Temporal lobe (tissue), 4 donors: ENCODE measurements at places on chromosomes 1 and 21. TPM values are rescaled to one million over a fixed set of nuclear protein-coding genes. Genes with fewer than 3 reads are reported as not detected.

The SHE gene
- total RNA-seq = 1.2 TPM

The TINAGL1 gene
- 1.7 TPM for total RNA-seq

The HFM1 gene
- total RNA-seq = 33.9 TPM

The DCDC2B gene
- total RNA-seq = not detected

The CD52 gene
- total RNA-seq = not detected

The KRTAP12-2 gene
- not detected for total RNA-seq
